ENCODE measurements at places on chromosomes 1 and 21. TPM values are rescaled to one million over a fixed set of nuclear protein-coding genes. Genes with fewer than 3 reads are reported as not detected.

The FBXO2 gene
- 5.6 TPM for total RNA-seq

The DISC1 gene
- 6.1 TPM for total RNA-seq

DNA sequence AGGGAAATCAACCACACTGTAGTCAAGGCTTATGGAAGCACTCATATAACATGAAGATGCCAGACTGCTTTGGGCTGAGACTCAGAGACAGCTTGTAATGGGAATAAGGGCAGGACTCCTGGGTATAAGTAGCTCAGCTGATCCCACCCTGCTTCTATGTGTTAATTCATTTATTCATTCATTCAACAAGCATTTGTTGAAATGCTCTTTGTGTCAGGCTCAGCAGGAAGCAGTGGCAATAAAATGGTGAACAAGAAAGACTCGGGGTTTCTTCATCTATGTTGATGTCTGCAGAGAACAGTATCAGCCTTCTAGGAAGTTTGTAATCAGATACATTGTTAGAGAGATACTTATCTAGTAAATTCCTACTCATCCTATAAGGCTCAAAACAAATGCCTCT is 145.5 kb upstream of the DMRTA2 start:
- DNase-seq, result no peak

- no peak for DNase-seq
Observed at GRCh38 chr1:5559078-5559477, 433.1 kb downstream of the NPHP4 start.

The LCE1F gene
- not detected for total RNA-seq

GRCh38 chr1:198483006-198483405 is 57.5 kb downstream of the ATP6V1G3 start:
- no peak for DNase-seq

The UBE4B gene
- total RNA-seq, result 77.2 TPM

The DENND2D gene
- total RNA-seq, result 3.0 TPM

The PAPPA2 gene
- total RNA-seq, result 4.1 TPM

The GJA4 gene
- 42.2 TPM for total RNA-seq

All from progenitor cell of endocrine pancreas (in vitro differentiated cells).